PC-9 (cell line): ENCODE measurements at places on chromosomes 2 and 18. TPM values are rescaled to one million over a fixed set of nuclear protein-coding genes. Genes with fewer than 3 reads are reported as not detected.
A peak's percentile ranks its signal among the peaks of the same experiment; 100 is the strongest.

The AUP1 gene
- total RNA-seq, result 79.2 and 84.0 TPM in 2 replicates

GRCh38 chr2:101305492-101306078 lies 2.9 kb downstream of the RNF149 start:
- H3K27me3 ChIP-seq, result no peaks in the 10 kb centered on the region
- H3K4me1 ChIP-seq, result peaks cover 61% of the 10 kb centered on the region
- H3K4me3 ChIP-seq, result peak overlapping the region; percentile 80
- H3K27ac ChIP-seq, result peak overlapping the region; percentile 84
- DNase-seq, result peak; percentile 72

DNA sequence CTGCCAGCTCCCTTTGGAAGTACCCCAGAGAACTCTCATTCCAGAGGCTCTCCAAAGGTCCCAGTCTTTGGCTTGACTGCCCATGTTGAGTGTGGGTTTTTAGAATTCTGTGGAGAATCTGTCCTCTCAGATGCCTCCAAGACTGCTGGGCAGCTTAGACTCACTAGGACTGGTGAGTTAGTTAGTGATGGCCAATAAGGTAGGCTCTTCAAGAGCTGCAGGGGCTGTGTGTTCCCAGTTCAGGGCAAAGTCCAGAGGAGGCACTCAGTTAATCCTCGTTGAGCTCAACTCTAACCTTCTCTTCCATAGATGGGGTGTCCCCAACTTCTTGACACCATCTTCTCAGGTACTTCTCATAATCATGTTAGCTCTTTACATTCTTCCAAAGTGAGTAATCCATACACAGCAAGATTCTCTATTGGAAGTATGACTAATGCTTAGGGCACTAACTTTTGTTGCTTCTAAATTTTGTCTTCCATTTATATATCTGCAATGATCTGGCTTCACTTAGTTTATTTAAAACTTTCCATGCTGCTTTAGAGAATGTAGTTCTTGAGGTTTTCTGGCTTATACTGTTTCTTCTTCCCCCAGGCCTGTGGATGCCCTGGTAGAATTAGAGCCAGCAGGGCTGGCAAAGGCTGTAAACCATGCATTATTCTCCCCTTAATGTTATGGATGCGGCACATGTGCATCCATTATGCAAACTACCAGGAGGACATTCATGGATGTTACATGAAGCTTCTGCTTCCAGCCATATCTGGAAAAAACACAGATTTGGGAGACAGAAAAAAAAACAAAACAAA lies 88.9 kb downstream of the POLE4 start:
- no peaks in the 10 kb centered on the region for H3K27me3 ChIP-seq
- H3K4me1 ChIP-seq, result peaks cover 14% of the 10 kb centered on the region
- no peak overlapping the region for H3K27ac ChIP-seq
- H3K4me3 ChIP-seq, result no peak overlapping the region

DNA sequence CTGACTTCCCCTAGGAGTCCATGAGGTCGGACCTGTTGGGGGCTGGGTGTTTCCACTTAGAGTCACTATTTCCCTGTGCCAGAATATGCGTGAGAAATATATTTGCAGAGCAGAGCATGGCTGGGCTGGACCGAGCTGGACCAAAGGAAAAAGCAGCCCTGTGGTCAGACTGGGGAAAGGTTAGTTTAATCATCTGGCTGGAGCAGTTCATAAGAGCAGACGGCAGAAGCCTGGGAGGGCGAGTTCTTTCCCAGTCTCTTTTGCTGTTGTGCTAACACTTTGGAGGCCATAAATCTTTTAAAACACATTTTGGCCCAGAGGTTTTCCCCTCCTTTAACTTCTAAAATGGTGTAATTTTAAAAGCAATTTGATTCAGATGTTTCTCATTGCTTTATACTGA lies 66.5 kb downstream of the GLI2 start:
- no peaks in the 10 kb centered on the region for H3K36me3 ChIP-seq
- H3K27me3 ChIP-seq, result 0 out of 2 replicates have a peak, but pooled peaks cover 11% of the 10 kb centered on the region
- no peak overlapping the region for H3K4me3 ChIP-seq
- no peaks in the 10 kb centered on the region for H3K4me1 ChIP-seq
- no peak for DNase-seq

The MAP3K19 gene
- not detected in 2 replicates for total RNA-seq
